ENCODE measurements at places on chromosomes 12 and 14. TPM values are rescaled to one million over a fixed set of nuclear protein-coding genes. Genes with fewer than 3 reads are reported as not detected.
A peak's percentile ranks its signal among the peaks of the same experiment; 100 is the strongest.

DNA sequence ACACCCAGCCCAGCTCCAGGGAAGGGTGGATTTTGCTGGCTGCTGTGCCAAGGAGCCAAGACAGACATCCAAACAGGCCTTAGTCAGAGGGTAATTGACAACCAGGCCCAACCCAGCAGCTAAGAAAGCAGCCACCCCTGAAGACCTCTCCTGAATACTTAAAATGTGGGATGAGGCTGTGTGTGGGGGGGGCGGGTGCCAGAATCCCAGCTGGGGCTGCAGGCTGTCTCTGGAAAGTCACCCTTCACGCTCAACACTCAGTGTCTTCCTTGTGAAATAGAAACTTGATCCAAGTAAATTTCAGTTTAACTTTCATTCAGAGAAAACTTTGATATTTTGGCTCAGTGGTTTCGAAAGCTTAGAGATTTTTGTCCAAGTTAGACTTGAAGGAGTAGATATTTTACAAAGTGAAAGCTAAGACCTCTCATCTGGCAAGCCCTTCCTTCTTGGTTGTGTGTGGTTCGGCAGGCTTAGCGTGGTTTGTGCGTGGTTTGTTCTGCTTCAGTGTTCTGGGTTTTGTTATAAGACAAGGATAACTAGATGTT lies 5.1 kb downstream of the PAPLN start:
- no peak for DNase-seq

Gene CMA1
- total RNA-seq = not detected

DNA sequence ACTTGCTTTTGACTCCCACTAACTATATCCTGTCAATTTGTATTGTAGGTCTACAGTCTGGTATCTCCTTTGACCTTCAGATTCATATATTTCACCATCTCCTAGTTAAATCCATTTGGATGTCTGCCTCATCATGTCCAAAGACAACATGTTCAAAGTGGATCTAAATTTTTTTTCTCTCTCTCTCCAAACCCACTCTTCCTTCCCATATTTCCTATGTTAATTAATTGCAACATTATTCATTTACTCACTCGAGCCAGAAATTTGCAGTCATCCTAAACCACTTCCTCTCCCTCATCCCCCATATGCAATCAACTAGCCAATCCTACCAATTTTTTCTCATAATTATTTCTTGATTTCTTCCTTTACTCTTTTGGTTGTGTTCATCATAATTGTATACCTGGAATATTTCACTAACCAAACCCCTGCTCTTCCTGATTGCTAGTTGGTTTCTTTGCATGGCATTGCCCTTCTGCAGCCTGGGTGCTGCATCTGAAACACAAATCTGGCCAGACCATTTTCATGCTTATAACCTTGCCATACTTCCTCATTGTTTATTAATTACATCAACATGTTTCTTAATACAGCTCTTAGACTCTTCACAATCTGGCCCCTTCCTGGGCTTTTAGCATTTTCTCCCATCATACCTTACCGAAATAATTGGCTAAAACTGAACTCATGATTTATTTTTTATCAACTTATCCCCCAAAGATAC lies 442.2 kb downstream of the ADAMTS20 start:
- DNase-seq = no peak

- DNase-seq = no peak
These were observed 46.6 kb downstream of the SMIM41 start for GRCh38 chr12:52126050-52126604.

DNA sequence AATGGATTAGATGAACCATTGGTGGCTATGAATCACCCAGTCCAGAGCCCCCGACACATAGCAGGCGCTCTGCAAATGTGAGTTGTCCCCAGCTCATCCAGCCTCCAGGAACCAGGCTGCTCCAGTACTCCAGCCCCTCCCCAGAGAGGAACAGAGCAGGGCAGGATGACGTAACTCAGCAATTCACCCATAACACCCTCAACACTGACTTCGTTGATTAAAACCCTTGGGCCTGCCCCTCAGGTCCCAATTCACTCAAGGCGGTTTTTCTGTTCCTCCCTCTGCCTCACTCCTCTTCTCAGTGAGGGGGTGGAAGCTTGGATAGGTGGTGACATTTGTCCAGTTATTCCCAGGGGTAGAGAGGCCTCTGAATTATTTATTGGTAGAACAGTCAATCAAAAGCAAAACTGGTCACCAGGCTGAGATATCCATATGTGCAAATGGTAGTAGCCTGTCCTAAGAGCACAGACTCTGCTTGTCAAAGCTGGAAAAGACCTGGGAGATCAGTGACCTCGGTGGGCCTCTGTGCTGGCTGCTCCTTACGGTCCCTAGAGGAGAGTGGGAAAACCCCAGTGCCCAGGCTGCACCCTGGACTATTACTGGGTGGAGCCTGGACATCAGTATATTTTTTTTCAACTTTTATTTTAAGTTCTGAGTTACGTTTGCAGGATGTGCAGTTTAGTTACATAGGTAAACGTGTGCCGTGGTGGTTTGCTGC lies 97.0 kb downstream of the CMKLR1 start:
- no peak for DNase-seq

Gene ALDH2
- 58.4 TPM for total RNA-seq

DNA sequence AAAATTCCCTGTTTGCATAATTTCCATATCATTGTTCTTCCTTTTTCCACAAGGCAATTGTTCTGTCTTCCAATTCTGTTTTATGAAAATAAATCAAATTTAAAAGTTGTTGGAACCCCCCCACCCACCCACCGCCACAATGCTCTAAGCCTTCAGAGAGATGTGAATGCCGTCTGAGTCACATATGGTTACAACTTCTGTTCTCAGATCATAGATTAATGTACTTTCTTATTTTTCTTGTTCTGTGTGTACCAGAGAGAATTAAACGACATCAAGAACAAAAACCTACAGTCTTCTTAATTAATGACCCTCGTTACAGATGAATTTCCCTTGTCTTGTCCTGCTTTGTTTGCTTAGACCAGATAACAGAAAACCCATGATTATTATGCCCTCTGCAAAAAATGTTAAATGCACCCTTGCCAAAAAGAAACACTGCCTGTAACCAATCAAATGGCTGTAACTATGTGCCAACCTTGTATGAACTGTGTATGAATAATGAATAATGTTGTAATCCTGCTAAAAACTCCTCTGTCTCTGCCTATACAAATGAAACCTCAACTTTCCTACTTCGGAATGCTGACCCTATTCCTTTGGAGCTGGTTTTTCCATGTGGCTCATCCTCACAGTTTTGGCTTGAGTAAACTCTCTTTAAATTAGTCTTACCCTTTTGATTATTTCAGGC lies 14.0 kb downstream of the OR6S1 start:
- DNase-seq = no peak

DNA sequence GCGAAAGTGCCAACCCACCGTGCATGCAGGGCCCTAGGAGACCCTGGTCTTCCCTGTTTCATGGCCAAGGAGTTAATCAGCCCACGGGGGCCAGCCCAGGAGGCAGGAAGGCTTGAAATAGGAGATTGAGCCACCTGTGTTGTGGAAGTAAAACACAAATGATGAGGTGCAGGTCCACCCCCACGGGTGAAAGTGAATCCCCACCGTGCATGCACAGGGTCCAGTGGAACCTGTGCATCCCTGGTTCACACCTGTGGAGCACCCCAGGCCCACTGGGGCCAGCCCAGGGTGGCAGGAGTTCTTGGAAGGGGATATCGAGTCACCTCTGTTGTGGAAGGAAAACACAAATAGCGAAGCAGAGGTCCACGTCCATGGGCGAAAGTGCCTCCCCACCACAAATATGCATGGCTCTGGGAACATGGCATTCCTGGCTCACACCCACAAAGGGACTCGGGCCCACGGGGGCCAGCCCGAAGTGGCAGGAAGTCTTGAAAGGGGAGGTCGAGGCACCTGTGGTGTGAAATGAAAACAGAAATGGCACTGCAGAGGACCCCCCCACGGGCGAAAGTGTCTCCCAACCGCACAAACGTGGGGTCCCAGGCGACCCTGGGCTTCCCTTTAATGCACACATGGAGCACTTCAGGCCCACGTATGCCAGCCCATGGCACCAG lies 381.5 kb downstream of the ALG10 start:
- DNase-seq = peak; percentile 2

DNA sequence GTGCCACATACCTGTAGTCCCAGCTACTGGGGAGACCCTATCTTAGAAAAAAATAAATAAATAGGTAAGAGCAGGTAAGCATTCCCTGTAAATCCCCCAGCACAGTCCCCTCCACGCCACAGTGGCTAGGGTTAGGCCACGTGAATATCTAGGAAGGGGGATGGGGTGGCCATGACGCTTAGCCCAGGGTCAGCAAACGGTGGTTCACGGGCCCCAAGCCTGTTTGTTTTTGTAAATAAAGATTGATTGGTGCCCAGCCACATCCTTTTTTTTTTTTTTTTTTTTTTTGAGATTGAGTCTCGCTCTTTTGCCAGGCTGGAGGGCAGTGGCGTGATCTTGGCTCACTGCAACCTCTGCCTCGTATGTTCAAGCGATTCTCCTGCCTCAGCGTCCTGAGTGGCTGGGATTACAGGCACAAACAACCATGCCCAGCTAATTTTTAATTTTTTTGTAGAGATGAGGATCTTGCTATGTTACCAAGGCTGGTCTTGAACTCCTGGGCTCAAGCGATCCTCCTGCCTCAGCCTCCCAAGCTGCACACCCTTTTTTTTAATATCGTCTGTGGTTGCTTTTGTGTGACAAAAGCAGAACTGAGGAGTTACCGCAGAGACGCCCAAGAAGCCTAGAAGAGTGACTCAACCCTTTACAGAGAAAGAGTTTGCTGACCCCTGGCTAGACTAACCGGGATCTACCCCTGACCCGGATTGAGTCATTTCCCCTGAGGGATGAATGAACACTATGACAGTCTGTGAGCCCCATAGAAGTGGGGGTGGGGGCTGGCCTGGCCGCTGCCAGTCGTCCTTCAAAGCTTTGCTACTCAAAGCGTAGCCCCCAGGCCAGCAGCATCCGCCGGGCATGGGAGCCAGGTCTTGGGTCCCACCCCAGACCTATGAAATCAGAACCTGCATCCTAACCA lies 113.7 kb upstream of the NCOR2 start:
- DNase-seq = no peak
